Right renal pelvis (tissue), 4 donors: ENCODE measurements at places on chromosomes 3 and 15.

DNA sequence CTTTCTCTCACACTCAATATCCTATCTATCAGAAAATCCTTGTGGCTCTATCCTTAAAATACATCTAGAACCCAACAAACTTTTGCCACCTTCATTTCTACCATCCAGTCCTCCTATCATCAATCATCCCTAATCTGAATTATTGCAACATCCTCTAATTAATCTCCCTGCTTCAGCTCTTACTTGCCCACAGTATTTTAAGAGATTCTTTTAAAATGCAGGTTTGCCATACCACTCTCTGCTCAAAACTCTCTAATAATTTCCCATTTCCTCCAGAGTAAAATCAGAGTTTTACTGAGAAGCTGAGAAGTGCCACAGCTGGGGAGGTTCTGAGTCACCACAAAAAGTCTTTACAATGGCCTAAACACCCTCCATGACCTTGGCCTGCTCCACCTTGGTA is 234.3 kb upstream of the ZPLD1 start:
- DNase-seq, result no peak

- no peak for DNase-seq
Measured at GRCh38 chr3:179771797-179772196, 119.0 kb downstream of the USP13 start.

DNA sequence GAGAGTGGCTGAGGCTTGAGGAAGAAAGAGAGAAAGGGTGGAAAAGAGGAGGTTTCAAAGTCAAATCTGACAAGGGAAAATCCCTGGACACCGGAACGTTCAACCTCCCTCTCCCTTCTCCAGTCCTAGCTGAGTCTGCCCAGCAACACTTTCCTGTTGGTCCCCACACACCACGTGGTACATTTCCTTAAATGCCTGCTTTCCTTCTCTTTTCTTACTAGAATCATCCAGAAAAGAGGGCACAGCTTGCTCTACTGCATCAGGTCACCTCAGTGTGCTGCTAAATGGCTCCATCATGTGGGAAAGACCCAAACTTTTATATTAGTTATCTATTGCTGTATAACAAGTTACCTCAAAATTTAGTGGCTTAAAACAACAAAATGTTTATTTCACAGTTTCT is 181.2 kb downstream of the NECTIN3 start:
- DNase-seq, result no peak

DNA sequence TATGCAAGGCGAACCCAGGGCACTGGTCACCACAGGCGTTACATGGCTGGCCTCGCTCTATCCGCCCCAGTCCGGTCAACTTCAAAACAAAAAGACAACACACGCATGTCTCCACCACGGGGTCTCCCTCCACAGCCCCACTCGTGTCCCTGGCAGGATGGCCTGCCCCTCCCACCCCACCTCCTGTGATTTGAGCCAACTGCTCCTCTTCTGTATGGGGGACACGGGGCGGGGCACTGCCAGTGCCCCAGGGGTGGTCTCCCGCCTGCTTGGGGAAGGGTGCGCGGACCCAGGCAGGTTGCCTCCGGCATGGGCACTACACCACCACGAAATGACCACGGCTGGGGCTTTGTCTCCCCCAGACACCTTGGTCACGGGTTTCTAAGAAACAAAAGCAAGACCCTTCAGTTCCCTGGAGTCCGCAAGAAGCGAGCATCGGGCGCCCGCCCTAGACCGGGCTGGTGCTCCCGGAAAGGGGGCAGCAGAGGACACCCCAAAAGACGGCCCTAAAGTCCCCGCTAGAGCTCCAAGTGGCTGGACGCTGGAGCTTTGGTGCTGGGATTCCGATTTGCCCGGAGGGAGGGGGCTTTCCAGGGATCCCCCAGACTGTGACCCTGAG is 219.3 kb upstream of the PRICKLE2 start:
- DNase-seq, result no peak

GRCh38 chr3:181943285-181943684 is 231.6 kb downstream of the SOX2 start:
- DNase-seq, result no peak

GRCh38 chr3:171393032-171393744 is 67.0 kb downstream of the TNIK start:
- DNase-seq, result no peak

GRCh38 chr3:52039846-52040245 is 16.5 kb downstream of the DUSP7 start:
- no peak for DNase-seq

DNA sequence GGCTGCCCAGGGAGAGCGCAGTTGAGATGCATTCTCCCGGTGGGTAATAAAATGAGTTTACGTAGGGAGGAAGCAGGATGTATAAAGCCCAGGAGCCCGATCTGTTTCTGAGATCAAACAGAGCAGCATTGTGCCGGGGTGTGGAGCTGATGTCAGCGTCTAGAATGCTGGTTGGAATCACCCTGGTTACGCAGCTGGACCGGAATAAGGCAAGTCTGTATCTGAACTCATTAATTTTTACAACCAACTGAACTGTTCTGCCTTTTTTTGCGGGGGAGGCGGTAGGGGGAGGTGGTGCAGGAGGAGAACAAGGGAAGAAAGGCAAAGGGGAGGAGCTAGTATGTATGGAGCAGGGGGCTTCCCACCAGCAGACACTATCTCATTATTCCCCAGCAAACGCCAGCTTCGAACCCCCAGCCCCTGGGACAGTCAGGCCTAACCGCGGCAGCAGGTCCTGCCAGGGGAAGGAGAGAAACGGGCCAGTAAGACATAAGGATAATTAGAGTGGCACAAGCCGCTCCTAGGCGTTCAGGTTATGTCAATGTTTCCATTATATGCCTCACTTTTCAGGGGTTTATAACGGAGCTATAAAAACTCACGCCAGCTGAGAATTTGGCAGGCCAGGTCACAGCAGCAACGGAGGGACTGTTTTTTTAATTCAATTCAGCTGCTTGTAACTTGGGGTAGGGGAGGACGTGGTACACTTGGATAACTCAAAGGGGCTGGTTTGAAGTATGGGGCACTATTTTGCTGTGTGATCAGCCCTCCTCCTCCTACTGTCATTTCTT is 175.3 kb upstream of the HES1 start:
- peak; percentile 55 for DNase-seq

DNA sequence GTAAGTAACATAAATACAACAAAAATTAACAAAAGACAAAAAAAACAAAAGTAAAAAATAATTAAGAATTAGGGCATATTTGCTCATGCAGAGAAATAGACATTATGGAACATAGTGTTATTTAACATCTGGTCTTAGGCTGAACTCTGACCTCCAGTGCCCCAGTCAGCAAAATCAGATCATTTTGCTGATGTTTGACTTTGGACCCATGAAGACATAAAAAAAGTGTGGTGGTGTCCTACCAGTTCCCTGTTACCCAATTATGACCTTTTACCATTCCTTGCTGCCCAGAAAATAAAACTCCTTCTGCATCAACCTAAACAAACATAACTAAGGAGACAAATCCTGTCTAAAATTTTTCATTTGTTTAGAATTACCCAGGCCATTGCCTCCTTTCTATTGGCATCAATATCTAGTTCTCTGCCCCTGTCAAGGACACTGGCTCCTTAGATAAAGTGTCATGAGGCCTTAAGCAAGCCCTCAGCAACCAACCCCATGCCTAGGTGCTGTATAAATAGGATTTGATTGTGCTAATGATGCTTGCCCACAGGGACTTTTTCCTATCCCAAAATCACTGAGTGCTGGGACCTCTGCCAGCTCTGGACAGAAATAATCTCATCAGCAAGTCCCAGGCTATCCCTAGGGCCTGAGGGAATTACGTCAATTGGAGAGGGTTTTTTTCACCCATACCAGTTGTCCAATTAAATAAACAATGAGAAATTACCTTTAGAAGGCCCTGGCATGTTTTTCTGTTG is 334.5 kb upstream of the UMPS start:
- DNase-seq, result no peak
